GM18507 (cell line): ENCODE measurements at places on chromosomes 7 and 10.

GRCh38 chr7:126533715-126534114 is 719.0 kb downstream of the GRM8 start:
- no peak for DNase-seq

- no peak for DNase-seq
Measured at GRCh38 chr10:35394934-35395333, 58.6 kb downstream of the CCNY start.

DNA sequence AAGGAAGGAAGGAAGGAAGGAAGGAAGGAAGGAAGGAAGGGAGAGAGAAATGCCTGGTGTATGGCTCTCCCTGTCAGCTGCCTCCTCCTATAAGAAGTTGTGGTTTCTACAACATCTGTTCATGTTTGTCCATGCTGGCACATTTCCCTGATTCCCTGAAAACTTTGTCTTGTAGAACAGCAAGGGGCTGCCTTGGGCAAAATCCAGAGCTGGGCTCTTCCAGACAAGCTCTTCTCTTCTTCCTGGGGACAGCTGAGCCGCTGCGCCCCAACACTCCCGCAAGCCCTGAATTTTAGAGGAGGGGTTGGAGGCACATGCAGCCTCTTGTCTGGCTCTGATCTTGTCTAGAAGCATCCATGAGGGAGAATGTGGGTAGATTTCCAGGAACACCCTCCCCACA is 282.0 kb upstream of the ADARB2 start:
- DNase-seq, result no peak

DNA sequence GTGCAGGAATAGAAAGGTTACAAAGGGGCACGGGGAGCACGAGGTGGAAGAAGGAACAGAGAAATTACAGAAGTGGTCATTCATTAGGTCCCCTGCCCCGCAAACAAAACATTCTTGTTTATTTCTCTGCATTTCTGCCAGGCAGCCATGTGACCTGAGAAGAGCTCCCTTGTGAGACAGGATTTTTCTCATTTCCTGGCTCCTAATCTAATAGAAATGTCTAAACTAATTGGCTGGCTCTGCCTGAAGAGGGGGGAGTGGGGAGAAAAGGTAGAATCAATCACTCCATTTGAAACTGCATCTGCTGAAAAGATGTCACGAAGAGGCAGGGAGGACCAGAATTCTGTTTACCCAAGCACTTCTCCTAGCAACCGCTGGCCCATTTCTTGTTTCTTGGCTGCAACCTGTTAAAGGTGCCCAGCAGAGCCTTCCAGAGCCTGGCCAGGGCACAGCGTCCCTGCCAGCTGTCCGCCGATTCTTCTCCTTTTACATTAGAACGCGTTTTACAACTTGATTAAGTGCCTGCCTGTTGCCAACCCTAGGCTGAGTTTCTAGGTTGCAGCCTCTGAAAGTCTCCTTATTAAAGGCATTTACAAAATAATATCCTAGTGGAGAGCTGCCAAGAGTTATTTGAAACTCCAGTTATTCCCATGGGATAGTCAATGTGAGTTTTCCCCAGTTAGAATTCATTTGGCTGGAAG is 1227.6 kb downstream of the TYW1 start:
- DNase-seq, result no peak

GRCh38 chr10:7817984-7818294 is 366 bp upstream of the TAF3 start:
- DNase-seq, result no peak

- DNase-seq, result no peak
Measured at GRCh38 chr7:122412883-122413282, 108.3 kb upstream of the FEZF1 start.

- no peak for DNase-seq
Measured at GRCh38 chr10:84166620-84167288, 6.8 kb upstream of the GPR15LG start.

DNA sequence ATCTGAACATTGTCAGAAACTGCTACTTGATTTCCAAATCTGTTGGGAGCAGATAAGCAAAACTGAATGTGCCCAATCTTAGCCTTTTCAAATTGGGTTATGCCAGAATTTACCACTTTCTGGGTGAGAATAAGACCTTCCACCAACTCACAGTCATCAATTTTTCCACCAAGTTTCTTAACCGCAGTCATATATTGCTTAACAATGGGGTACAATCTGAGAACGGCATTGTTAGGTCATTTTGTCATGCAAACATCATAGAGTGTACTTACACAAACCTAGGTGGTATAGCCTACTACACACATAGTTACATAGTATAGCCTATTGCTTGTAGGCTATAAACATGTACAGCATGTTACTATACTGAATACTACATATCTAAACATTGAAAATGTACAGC is 16.0 kb downstream of the MRPS33 start:
- no peak for DNase-seq

DNA sequence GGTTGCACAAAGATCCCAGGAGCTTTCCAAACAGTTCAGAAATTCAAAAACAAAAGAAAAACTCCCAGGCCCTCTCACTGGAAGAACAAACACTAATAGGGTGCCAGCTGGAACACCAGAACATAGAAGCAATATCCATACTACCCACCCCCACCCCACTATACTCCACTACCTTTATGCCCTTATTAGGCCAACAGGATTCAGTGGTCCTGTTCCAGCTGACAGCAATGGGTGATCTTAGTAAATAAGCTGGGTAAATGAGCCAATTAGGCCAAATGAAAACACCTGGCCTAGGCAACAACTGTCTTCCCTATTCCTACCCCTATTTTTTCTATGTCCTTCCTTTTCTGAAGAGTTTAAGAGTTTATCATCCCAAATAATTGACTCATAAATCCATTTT is 11.7 kb downstream of the NOC3L start:
- DNase-seq, result no peak

GRCh38 chr7:151725844-151726651 is 150.9 kb downstream of the PRKAG2 start:
- DNase-seq, result no peak
